Aorta (tissue), 5 donors: ENCODE measurements at places on chromosomes 2 and 18. TPM values are rescaled to one million over a fixed set of nuclear protein-coding genes. Genes with fewer than 3 reads are reported as not detected.

Gene ITM2C
- total RNA-seq, result 59.6 TPM

Gene ANKRD39
- 12.7 TPM for total RNA-seq

Gene MTX2
- 18.0 TPM for total RNA-seq

DNA sequence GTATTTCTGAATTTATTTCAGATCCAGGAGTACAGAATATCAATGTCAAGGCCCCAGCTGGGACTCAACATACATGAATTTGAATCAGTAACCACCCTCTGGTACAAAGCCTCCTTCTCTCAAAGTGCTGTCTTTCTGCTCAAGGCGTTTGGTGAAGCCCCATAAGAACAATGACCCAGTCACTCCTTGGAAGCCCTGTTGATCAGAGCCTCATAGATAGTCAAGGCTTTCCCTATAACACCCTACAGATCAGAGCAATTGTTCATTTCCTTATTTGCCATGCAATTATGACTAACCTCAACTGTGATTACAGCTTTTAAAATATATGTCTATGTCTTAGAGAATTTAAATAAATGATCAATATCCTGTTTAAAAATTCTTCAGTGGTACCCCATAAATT, 159.1 kb upstream of the CREB1 start:
- DNase-seq, result no peak

- no peak for DNase-seq
These were observed 35.5 kb downstream of the ITGA6 start for GRCh38 chr2:172462849-172463381.

DNA sequence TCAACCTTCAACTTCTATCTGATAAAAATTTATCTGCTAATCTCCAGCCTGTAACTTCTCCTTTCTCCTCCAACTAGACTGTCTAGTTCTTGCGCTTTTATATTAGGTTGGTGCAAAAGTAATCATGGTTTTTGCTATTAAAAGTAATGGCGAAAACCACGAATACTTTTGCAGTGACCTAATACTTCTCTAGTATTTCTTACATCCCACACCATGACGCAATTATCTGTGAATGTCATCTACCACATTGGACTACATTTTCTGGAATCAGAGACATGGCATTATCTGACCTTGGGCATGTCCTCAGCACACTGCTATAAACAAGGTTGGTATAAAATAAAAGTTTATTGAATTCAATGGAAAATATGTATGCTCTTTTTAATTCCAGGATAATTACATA, 370.2 kb upstream of the LYPD1 start:
- DNase-seq, result no peak

GRCh38 chr18:36634573-36635216, 194.1 kb downstream of the TPGS2 start:
- DNase-seq, result no peak

GRCh38 chr2:139946690-139947089, 1166.5 kb upstream of the NXPH2 start:
- no peak for DNase-seq
